BE2C (cell line): ENCODE measurements at places on chromosomes 7 and 10.

DNA sequence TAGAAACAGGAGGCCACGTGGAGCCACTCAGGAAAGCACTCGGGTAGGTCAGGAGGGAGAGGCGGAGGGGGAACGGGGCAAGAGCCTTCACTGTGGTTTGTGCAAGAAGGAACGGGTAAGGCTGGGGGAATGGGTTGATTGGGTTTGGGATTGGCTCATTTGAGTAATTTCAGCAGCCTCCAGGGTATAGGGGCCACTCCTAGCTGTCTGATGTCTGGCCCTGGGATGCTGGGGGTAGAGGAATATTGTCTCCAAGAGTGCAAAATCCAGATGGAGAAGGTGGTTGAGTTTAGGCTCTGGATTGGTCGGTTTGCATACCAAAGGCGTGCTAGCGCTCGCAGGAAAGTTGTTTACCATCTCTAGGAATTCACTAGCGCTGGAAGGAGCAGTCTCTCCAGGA lies 47.2 kb downstream of the MYL10 start:
- DNase-seq, result no peak

- DNase-seq, result no peak
These were observed 131.9 kb downstream of the TFPI2 start for GRCh38 chr7:93758631-93759030.

GRCh38 chr7:99002148-99002826 lies 124.0 kb downstream of the TRRAP start:
- no peak for DNase-seq

DNA sequence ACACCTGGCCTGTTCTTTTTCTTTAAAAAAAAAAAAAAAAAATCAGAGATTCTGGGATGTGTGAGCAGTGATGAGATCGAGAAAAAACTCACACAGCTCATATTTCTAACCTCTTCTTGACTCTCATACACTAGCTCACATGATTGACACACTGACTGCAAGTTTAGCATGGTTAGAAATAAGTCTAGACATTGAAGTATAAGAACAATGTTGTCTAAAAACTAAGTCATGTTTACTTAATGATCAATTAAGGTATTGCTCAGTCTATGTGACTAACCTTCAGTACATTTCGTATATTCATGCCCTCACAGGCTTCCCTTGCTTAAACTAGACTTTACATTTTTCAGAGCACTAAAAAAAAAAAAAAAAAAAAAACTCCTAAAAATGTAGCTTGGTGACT lies 775.1 kb downstream of the GATA3 start:
- DNase-seq, result no peak

- DNase-seq, result peak; percentile 34
These were observed 207.3 kb upstream of the SH2B2 start for GRCh38 chr7:102079140-102080018.

DNA sequence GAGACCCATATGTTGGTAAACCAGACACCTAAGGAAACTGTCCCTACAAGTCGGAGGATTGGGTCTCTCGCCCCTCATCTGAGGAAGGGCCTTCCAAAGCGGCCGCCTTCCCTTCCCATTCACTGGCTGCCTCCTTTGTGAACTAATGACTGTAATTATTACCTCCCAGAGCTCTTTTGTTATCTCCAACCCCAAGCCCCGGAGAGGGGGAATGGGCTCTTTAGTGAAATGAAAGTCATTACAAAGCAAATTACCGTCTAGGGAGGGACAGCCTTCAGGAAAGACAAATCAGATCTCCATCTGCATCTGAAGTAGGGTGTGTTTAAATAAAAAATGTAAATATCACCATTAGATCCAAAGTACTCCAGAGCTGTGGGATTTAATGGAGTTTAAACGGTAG lies 2.6 kb upstream of the GAD2 start:
- DNase-seq, result no peak

DNA sequence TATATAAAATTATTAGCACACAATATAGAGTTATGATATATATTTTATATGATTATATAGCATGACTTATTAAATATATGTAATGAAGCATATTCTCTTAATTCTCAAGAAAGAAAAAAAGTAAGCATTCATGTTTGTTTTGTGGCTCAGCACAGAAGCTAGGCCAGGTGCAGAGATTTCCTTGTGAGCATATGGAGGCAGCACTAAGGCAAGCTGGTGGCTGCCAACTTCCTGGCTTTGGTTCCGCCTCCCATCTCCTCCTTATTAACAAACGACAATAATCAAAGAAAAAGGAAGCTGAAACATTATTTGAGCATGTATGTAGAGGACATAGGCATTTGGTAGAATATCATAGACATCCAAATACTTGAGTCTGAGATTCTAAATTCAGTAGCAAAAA lies 130.3 kb downstream of the ST7 start:
- DNase-seq, result no peak

GRCh38 chr7:11612737-11613136 lies 219.3 kb downstream of the THSD7A start:
- DNase-seq, result no peak

- DNase-seq, result no peak
These were observed 112.8 kb upstream of the INSIG1 start for GRCh38 chr7:155184923-155185322.

GRCh38 chr10:48184224-48184623 lies 90.3 kb downstream of the FRMPD2 start:
- DNase-seq, result no peak

GRCh38 chr10:89556600-89556999 lies 21.2 kb upstream of the SLC16A12 start:
- no peak for DNase-seq

GRCh38 chr10:11677480-11677879 lies 64.7 kb upstream of the ECHDC3 start:
- no peak for DNase-seq

- DNase-seq, result no peak
These were observed 15.4 kb upstream of the MEST start for GRCh38 chr7:130476297-130477150.

DNA sequence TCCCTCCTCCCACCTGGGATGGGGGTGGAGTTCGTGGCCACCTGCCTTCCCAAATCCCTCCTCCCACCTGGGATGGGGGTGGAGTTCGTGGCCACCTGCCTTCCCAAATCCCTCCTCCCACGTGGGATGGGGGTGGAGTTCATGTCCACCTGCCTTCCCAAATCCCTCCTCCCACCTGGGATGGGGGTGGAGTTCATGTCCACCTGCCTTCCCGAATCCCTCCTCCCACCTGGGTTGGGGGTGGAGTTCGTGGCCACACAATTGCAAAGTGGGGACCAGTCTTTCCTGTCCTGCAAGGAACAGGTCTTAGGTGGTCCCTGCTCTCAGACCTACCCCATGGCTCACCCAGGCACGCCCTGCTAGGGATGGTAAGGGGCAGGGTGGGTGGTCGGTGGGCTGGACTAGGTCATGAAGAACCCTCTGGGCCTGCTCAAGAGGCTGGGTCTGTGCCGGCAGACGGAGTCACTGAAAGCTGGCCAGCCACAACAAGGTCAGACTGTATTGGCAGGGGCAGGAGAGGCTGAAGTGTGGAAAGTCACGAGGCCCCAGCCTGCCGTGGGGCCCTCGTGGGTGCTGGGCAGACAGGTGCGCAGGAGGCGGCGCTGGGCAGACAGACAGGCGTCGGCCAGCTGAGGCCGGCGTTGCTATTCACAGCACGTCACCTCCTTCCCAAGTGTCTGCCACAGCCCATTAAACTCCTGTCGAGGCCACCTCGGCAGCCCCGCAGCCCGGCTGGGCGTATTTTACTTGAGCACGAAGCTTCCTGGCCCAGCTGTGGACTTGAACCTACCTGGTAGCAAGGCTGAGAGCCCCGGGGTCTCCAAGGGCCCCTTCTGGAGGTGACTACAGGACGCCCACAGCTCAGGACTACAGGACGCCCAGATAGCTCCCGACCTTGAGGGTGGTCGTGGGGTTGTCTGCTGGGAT lies 4.1 kb downstream of the KNDC1 start:
- no peak for DNase-seq

DNA sequence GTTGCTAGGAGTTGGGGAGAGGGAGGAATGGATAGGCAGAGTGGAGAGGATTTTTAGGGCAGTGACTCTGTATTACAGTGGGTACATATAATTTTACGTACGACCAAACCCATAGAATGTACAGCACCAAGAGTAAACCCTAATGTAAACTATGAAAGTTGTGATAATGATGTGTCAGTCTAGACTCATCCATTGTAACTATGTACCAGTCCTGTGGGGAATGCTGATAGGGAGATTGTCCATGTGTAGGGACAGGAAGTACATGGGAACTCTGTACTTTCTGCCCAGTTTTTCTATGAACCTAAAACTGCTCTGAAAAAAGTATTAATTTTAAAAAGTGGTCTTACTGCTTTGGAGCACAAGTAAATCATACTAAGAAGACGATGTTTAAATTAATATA lies 441.8 kb downstream of the AUTS2 start:
- no peak for DNase-seq

DNA sequence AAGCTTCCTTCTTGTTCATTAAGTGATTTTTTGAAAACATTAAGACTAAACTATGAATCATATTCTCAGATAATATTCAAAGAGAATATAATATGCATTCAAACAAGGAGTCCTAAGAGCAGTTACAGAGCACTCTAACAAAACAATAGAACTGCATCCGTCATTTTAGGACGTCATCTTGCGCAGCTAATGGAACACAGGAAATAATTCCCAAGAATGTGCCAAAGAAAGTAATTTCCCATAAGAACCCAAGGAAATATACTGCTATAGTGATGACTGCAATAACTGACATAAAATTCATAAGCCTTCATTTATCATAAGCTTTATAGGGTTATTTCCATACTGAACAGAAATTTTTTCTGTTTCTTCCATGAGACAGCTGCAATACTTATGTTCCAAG lies 28.3 kb upstream of the CASD1 start:
- DNase-seq, result no peak

DNA sequence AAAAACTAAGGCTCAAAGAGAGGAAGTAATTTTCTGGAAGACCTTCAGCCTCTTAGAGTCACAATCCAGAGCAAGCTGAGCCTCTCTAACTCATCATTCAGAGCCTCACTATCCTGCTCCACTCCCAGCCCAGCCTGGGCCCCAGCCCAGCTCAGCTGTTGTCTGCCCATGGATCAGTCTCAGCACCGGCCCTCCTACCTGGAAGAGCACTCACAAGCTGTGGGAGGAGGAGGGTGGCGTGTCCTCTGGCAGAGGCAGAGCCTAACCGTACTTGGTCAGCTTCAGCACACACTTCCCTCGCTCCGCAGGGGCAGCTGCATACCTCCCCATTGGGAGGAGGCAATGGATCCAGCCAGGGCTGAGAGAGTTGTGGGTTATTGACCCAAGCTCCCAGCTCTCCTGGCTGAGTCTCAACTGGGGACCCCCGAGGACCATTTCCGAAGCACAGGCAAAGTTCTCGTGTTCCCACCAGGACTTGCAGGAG lies 66.7 kb upstream of the GPR26 start:
- DNase-seq, result no peak

DNA sequence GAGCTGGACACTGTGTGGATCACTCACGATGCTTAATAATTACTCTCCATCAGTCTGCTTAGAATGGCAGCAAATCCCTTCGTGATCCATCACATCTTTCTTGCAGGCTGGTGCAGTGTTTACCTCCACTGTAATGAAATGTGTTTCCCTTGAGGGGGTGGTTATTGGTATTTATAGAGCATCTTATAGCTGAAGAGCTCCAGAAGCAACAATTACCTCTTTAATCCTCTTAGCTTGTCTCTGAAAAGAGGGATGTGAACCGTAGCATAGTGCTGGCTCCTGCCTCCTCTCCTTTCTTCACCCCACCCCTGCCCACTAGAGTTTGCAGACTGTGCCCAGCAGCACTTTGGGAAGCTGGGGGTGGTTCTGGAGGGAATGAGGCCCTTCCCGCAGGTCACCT lies 132.6 kb downstream of the CAMK1D start:
- no peak for DNase-seq

- no peak for DNase-seq
These were observed 438.3 kb downstream of the NXPH1 start for GRCh38 chr7:8871716-8872115.

DNA sequence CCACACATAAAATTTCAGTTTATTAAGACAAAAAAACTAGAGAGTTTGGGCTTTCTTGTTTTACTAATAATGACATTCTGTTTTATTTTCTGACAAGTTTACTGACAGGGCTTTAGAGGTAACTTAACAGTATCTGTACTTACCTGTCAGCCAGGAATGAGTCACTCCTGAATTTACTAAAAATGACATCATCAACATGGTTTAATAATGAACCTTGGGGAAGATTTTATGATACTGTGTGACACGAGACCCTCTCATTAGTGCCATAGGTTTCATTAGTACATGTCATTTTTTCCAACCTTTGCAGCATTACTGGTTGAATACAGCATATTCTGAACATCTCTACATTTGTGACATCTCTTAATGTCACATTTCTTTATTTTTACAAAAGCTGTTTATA lies 131.1 kb downstream of the KCND2 start:
- DNase-seq, result no peak

DNA sequence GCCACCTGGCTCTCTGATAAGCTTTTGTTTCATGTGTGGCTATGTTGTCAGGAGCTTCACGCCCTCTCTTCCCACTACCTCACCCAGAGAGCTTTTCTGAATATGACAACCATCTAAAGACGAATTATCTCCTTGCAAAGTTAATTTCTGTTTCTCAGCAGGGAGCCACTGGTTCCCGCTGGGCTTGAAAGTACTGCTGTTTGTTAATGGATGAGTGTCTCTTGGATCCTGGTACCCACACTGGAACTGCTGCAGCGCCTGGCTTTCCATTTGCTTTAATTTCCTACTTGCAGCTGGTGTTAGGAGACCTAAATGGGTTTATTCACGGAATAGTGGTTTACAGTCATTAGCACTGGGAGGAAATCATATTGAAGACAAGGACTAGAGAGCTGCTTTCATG lies 267.9 kb upstream of the LRGUK start:
- no peak for DNase-seq

GRCh38 chr10:116096526-116096925 lies 176.5 kb downstream of the GFRA1 start:
- no peak for DNase-seq

DNA sequence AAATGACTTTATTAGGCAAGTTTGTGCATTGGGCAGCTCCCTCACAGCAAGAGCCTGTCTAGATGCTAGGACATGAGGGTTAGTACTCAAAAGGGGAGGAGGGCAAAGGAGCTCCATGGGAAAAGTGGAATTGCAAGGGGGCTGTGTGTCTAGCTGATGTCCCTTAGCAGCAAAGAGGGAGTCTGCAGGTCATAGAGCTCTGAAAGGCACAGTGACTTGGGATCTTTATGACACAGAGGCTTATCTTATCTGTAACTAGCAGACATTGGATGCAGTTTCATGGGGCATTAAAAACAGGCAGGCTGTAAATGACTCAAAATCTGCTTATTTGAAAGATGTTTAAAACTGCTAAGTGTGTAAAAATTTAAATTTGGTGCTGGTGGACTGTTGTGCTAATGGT lies 556.2 kb upstream of the FZD8 start:
- no peak for DNase-seq

- DNase-seq, result no peak
These were observed 177.4 kb downstream of the NRP1 start for GRCh38 chr10:33157103-33157502.

DNA sequence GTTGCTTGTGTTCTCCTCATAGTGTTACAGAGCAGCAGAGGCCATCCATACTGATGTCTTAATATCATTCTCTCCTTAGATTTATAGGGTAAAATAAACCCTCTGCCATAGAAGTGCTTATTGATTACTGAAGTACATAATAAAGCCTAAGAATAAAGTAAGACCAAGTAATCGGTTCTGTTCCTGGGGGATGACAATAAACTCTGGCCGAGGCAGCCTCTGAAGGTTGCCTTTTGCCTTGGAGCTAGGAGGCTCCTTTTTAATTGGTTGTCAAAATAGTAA lies 711.6 kb upstream of the GALNT17 start:
- DNase-seq, result no peak

- no peak for DNase-seq
These were observed 4.2 kb upstream of the FOXL3 start for GRCh38 chr7:285731-286130.

GRCh38 chr10:43120929-43121314 lies 17.3 kb upstream of the CSGALNACT2 start:
- no peak for DNase-seq
